ENCODE measurements at places on chromosomes 16 and 17.

- DNase-seq: no peak
Observed at GRCh38 chr17:38425744-38426143, 2.5 kb upstream of the ARHGAP23 start.

- DNase-seq: no peak
Observed at GRCh38 chr16:64133366-64133765, 988.5 kb downstream of the CDH11 start.

DNA sequence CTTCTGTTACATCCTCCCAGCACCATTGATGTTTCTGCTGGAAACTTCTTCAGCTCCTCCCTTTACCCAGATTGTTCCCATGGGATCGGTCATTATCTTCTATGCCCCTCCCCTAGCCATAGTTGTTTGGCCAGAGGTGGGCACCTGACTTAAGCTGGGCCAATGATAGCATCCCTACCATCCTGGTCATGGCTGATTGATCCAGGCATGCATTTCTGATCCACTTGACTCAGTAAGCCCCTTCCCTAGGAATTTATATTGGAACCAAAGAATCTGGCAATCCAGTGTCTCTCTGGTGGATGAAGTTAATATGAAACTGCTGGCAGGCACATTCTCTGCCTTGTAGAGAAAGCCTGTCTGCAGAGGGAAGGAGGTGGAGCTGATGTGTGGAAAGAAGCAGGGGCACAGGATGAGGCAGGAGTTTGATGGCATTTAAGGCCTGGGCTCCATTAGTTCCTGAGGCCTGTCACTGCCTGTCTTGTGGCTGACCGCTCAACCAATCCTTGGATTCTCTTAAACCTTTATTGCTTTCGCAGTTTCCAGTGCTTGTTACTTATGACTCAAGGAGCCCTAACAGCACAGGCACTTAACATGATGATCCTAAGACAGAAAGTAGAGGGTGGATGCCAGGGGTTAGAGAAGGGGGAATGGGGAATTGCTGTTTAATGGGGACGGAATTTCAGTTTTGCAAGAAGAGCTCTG, 152.4 kb downstream of the ABCC12 start:
- no peak for DNase-seq

GRCh38 chr16:17273142-17273561, 197.6 kb downstream of the XYLT1 start:
- DNase-seq: peak; percentile 19

DNA sequence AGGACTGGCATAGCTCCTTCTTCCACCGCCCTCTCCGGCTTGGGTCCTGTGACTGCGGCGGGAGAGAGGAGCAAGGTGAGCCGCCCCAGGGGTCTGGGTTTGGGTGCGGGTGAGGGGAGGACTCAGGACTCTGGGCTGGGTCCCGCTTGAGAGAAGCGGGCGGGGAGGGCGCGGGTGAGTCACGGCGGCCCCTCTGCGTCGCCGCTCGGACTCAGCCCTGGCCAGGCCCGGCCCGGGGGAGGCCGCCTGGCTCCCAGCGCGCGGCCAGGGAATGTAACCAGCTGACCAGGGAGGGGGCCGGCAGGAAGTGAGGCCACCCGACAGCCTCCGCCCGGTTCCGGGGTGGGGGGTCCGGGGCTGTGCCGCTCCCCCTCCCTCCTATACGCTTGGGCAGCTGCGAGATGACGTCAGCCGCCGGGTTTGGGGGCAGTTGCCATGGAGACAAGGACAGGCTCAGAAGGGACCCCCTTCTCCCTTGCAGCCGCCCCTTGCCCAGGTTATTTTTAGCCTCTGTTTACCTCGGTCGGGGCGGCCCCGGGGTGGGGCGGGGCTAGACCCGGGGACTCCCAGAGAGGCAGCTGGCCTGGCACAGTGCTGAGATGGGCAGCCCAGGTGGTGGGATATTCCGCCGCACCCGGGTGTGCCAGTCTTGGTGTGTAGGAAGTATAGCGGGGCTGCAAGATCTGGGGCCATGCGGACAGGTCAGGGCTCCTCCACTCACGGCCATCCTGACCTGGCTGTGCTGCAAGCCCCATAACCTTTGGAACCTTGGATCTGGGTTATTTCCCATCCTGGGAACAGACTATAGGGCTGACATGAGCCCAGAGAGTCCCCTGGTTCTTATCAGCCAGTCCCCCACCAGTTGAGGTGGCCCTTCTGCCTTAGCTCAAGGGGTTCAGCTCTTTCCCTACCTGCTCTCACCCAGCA, 1.6 kb downstream of the RIPOR1 start:
- no peak for DNase-seq

GRCh38 chr16:4463522-4464163, 10.8 kb downstream of the NMRAL1 start:
- no peak for DNase-seq

- no peak for DNase-seq
Observed at GRCh38 chr17:10062691-10063385, 135.6 kb downstream of the GAS7 start.

DNA sequence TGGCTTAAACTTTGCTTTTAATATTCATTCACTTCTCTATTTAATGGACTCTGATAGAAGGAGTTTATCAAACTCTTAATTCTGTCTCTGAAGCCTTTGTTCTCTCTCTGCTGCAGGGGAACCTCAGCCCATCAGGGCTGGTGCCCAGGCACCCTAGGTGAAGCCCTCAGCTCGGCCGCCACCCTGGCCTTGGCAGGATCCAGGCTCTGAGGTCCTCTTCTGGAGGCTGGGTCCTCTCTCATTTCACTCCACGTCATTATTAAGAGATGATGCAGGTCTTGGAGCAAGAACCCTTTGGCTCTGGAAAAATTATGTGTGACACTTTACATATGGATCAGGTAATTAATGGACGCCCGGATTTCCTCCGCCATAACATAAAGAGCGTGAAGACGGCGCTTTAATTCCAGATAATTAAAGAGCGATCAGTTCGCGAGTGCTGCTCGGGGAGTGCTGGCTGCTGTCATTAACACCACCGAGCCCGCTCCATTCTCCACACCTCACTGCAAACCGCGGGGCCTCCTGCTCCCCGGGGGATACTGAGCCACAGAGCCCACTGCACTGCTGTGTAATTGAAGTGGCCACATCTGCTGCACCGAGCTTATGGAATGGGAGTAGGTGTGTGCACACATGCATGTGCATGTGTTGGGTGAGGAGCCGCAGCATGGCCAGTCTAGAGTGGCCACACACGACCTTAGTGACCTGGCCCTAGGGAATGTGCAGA, 259.4 kb upstream of the TNRC6C start:
- DNase-seq: no peak

- DNase-seq: no peak
Observed at GRCh38 chr17:82120148-82120547, 22.1 kb upstream of the FASN start.

DNA sequence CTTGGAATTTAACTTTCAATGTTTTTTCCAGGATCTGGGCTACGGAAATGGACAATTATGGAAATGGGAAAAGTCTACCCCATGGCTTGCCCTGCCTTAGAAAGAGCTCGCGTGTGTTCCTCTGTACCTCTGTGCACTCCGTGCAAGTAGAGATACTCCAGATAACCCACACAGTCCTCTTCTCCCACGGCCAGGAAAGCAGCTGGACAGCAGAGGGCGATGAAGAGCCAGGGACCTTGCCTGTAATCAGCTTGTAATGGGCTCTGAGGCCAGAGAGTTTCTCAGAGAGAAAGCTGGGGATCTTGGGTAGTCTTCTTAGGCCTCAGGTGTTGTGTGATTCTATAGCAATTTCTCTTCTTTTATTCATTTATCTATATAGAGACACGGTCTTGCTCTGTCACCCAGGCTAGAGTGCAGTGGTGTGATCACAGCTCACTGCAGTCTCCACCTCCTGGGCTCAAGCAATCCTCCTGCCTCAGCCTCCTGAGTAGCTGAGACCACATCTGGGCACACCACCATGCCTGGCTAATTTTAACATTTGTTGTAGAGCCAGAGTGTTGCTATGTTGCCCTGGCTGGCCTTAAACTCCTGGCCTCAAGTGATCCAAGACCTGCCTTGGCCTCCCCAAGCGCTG, 2.4 kb upstream of the SOCS7 start:
- DNase-seq: peak; percentile 79

DNA sequence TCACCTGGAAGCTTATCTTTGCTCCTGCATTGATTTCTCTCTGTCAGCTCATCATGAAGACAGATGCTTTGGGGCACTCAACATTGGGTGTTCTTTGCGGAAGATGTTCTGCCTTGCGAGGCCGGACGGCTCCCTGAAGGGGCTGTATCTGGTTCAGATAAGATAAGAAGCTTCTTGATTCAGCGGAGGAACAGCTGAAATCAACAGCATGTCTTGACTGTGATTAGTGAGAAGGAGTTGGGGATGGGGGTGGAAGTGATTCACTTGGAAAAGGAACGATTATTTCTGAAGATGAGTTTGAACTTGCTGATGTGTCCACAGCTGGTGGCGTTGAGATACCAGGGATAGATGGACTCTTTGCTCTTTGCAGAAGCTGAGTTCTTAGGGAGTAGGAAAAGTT, 126.9 kb upstream of the WSCD1 start:
- no peak for DNase-seq

DNA sequence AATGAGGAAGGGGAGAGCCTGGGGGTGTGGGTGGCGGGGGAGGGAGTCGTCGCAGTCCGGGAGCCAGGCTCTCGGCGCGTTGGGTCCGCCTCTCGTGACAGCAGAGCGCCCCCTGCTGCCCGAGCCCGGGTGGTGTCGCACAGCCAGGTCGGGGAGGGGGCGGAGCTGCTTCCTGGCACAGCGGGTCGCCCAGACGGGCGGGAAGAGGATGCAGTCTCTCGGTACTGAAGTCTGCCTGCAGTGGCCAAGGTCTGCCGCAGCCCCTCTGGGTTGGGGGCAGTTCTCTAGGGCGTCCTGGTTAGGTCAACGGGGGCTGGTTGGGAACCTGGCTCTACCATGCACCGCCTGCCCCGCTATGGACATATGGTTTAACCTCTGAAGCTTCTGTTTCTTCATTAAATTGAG, 38.2 kb upstream of the CCDC182 start:
- DNase-seq: peak; percentile 48

DNA sequence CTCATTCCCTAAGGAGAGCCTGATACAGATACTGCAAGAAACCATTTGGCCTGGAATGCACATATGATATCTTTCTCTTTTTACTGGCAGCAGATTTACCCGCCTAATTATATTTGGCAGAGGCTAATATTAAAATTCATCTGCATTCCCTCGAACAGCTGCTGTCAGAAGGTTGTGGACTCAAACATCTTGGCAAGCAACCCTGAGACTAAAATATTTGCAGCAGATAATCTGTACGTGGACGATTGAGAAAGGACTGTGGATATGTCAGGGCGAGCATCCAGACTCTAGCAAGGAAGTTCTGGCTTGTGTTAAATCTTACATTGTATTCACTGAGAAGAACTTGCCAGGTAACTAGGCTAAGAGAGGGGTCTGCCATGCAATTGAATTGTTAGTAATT, 65.2 kb downstream of the SNX20 start:
- DNase-seq: no peak

DNA sequence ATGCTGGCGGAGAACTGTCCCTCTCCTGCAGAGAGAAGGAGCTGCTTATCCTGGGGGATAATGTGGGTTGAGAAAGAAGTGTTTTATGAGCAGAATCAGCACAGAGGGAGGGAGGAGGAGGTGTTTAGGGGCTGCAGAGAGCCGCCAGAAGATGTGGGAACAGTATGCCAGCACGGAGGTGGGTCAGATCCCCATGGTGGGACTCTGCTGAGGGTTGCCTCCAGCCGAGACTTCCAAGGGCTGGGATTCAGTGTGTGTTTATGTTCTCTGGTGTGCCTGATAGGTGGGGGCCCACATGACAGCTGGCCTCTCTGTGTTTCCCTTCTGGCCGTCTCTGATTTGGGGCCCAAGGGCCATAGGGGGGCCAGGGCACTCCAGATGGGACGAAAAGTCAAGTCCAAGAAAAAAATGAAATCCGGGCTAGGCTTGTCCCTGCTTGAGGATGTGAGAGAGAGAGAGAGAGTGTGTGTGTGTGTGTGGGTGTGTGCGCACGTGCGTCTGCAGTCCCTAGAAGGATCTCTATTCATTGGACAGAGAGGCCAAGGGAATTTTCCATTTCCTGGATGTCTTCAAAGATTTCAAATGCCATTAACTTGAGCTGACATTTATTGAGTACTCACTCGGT, 21.6 kb downstream of the PRKCB start:
- no peak for DNase-seq
